ENCODE measurements at places on chromosomes 4 and X. TPM values are rescaled to one million over a fixed set of nuclear protein-coding genes. Genes with fewer than 3 reads are reported as not detected.

- DNase-seq = no peak
Observed at GRCh38 chrX:13965531-13965930, 64.2 kb downstream of the GEMIN8 start.

- DNase-seq = no peak
Observed at GRCh38 chrX:39258331-39258730, 457.1 kb downstream of the MID1IP1 start.

- DNase-seq = no peak
Observed at GRCh38 chr4:87122252-87122651, 98.2 kb downstream of the KLHL8 start.

GRCh38 chr4:16969696-16970135 is 71.3 kb upstream of the LDB2 start:
- no peak for DNase-seq

Gene PPEF2
- total RNA-seq = 0.23 TPM
